Esophagus muscularis mucosa (tissue), 4 donors: ENCODE measurements at places on chromosomes 3 and 15. TPM values are rescaled to one million over a fixed set of nuclear protein-coding genes. Genes with fewer than 3 reads are reported as not detected.
A peak's percentile ranks its signal among the peaks of the same experiment; 100 is the strongest.

Gene ADAMTSL3
- 23.7 TPM for total RNA-seq

Gene WWTR1
- total RNA-seq: 413 TPM

Gene NRG4
- total RNA-seq: not detected

Gene CCR9
- total RNA-seq: not detected

Gene HGD
- not detected for total RNA-seq

Gene TMCO5A
- not detected for total RNA-seq

DNA sequence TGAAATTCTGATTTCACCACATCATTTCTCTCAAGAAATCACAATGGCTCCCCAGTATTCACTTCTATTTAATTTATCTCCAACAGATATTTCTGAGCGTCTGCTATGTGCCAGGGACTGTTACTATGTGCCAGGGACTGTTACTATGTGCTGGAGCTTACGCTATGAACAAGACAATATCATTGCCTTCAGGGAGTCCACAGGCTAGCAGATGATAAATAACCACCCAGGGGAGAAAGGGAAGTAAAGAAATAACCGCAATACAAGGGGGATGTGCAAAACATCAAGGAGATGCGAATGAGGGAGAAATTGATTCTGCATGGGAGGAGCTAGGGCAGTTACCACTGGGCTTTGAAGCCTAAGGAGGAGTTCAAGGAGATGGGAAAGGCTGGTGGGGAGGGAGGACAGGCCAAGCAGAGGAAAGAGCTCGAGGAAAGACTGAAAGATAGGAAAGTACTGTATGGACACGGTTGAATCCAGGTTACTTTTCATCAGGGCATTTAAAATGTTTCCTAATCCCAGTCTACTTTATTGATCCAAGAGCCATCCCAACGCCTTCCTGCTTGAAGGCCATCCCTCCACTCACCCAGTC lies 2.5 kb downstream of the THSD4 start:
- no peak for DNase-seq

DNA sequence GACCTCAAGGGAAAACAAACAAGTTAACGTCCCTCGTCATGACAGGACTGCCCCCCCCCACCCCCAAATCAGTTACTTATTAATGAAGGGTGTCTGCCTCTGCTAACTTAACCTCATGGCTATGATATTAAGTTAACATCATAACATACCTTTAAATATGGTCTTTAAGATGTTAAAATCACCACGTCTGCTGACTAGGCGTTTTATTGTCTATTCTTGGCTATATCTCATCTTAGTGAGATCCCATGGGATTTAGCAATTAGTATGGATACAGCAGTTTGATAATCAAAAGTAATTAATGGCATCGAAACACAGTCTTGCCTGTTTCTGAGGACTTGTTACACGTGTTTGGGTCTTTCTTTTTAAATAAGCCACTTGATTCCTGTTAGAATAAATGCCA lies 186.9 kb downstream of the FOXB1 start:
- DNase-seq: no peak

DNA sequence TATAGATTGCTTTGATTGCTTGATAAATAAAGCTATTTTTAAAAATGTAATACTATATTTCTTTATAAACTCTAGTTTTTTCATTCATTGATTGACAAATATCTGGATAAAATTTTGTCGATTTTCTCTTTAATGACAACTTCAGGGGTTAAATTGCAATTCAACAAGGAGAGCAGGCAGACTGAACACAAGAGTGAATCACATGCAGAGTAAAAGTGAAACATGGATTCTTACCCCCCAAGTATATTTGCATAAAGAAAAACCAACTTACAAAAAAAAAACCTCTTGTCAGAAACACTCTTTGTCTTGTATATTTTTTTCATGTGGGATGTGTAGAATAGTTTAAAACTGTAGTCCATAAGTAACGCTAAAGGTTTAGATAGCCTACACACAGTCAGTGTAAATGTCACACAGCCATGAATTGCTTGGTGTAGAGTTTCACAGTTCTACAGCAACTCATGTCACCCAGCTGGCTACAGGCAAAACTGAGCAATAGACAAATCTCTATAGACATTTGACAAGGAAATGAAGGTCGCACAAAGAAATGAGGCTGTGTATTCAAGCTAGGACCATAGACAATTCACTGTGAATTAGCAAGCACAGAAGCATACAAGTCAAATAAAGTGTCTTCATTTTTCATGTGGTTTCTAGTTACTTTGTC lies 141.6 kb downstream of the THRB start:
- DNase-seq: no peak

- DNase-seq: no peak
These were observed 99.8 kb downstream of the DHX30 start for GRCh38 chr3:47902746-47903145.

GRCh38 chr15:50813865-50814264 lies 48.4 kb upstream of the SPPL2A start:
- DNase-seq: no peak

DNA sequence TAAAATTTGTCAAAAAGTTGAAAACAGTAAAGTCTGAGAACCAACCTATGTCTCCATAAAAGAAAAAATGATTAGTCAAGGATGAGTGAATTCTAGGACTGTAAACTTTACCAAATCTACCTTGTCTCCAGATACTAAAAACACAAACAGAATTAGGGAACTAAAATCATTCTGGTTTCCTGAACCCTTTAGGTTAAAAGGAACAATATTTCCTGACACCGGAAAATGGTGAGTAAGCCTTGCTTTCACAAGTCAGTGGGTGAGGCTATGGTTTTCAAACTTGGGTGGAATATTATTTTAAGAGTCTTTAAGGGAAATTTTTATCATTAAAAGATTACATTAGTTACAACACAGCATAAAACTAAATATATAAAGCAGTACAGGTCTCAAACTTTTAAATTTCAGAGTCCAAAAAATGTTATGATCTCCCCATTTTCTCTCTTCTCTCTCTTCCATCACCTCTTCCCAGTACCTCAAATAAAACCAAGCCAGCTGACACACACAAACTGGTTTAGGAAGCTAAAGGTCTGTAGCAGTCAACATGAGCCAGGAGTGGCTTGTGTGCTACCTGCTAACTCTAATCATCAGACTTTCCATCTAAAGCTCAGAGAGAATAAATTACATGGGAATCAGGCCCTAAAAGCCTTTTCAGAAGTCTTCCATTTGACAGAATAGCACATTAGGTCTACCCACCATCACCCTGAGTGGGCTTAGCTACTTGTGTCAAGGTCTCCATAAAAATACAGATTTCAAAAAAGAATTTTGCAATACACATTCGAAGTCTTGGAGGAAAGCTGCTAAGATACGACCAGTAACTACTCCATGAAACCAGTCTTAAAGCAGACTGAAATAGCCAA lies 2.2 kb downstream of the SLC12A6 start:
- DNase-seq: no peak

DNA sequence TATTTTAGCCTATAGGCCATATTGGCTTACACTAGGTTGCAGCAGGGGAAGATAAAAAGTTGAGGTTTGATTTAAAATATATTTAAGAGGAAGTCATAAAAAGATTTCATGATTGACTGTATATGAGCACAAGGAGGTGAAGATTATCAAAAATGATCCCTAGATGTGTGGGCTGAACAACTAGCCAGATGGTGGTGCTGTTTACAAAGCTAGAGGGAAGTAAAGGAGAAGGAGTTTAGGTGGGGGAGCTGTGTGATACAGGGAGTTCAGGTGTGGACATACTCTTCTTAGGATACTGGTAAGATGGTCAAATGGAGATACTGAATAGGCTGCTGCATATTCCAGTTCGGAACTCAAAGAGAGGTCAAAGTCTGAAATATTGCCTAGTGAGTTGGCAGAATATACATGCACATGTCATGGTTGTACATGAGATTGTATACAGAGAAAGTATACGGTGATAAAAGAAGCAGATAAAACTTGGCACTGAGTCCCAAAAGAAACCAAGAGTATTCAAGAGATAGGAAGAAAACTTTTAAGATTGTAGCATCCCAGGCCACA lies 727.8 kb downstream of the NLGN1 start:
- no peak for DNase-seq

DNA sequence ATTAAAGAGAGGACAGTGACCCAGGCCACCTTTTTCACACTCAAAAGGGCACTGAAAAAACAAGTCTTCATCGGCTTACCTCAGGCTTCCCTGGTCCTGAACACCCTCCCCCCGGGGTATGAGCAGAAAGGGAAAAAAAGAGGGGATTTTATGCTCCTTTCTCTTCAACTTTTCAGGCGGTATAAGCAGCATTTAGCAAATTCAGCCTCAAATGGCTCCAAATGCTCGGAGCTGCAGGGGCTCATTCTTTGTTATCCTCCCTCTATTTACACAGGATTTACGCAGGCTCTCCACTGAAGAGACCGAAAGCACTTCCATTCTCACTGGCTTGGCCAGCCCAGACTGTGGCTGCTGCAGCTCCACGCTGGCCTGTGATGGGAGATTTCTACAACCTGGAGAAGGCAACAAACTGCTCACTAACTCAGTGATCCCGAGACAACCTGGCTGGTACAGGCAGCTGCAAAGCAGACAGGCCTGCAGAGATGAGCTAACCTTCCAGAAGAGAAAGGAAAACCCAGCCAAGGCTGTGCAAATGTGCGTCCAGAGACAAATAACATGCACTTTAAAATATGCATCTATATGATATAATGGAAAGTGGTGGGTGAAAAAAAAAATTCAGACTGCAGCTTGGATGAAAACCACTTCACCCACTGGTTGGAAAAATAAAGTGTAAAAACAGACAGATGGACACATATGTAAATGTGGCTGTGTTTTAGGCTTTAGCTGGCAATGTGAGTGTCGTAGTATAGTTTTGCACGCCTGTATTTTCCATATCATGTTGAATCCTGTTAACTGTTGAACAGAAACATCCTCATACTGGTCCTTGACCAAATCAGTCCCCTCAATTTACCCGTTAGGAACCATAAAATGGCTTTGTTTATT lies 54.2 kb downstream of the MEIS2 start:
- DNase-seq: no peak

- no peak for DNase-seq
These were observed at the start of gene FRMD4B for GRCh38 chr3:69385723-69386555. Gene FRMD4B (minus strand): TSS chr3:69386088. CDS start chr3:69385989, 99 bp downstream.

GRCh38 chr15:23035964-23036566 lies 3.3 kb downstream of the TUBGCP5 start:
- no peak for DNase-seq

GRCh38 chr15:67922971-67923945 lies 83.4 kb upstream of the RNU6-1 start:
- DNase-seq: no peak

DNA sequence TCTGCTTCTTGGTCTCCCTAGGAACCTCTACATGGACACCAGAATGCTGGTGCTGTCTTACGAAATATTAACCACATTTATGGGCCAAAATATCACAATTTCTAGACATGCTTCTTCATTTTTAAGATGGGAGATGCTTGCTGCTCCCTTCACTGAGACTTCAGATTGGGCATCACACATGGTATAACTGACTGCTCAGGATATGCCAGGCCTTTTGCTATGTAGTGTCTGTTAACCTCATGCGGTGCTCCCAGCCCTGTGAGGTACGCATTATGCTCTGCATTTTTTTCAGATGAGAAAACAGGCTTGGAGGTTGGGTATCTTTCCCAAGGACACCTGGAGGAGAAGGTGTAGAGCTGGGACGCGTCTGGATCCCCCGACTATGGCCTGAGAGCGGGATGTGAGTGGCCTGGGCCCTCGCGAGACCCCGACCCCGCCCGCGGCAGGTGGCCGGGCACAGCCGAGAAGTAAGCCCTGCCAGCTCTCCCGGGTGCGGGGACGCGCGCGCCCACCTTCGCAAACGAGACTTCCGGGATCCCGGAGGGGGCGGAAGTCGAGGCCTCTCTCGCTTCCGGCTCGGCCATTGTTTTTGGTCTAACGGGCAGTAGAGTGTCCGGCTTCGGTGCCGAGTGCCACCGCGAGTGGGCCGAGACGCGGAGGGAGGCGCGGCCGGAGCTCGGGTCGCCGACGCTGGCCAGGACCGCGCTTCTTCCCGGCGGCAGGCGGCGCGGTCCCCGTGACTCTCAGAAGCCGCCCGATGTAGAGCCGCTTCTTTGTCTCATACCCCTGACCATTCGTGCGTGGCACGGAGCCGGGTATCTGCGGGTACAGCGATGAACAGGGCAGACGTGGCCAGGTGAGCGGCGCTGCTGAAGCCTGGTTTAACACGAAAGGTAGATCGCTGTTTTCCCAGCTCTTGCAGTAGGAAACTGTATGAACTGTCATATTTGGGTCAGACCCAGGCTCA lies at the start of gene ZKSCAN7:
ZKSCAN7 (plus strand) TSS at position 568 of the 967 bp plus-strand sequence. CDS start 1,855 bp downstream, outside the sequence.
- DNase-seq: no peak

DNA sequence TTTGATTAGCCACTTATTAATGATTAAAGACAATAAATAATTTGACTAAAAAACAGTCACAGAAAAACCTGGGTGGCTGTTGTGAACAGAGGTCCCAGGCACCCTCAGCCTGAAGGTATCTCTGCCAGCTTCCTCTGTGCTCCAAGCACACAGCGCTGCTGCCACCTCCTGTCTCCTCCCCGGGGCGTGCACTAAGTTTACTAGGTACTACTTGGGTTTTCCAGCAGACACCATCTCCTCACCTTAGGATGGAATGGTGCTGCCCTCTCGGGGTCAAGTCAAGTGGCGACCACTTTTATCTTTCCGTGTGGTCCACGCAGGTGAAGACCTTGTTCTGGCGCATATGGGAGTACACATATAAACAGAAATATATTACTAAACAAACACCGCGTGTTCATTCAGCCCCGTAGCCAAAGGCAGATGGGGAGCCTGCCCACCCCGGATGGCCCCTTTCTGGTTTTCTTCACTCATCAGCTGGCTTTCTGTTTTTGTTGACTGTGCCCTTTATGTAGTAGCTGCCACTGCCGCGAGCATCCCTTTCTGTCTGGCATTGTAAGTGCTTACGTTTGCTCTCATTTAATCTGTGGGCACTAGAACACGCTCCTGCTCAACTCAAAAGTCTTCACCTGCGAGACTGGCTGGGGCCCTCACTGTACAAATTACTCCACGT lies 128.0 kb downstream of the LRIG1 start:
- DNase-seq: peak; percentile 88

DNA sequence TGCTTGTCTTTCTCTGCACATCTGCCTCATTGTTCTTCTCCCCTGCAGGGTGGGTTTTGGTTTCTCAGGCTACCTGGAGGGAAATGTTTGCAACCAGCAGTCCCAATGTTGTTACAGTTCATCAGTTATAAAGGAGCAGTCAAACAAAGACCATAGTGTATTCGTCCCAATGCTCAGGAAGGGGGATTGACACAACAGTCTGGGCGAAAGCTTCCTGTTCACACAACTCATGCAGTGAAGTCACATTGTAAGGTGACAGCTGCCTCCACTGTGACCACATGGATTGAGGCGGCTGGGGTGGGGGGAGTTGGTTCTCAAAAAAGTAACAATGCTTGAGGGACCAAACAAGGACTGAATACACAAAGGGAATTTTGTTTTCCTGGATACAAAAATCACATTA lies 28.8 kb upstream of the TF start:
- DNase-seq: no peak

- no peak for DNase-seq
These were observed 176.0 kb downstream of the SATB1 start for GRCh38 chr3:18249126-18249525.

- no peak for DNase-seq
These were observed 2.0 kb downstream of the CCR5 start for GRCh38 chr3:46372492-46373359.
